Activated CD4-positive, CD25-positive, alpha-beta regulatory T cell treated with anti-CD3 and anti-CD28 coated beads, Interleukin-2, amount 50 U/mL, for 72 hours (primary cell): ENCODE measurements at places on chromosomes 4 and X.

GRCh38 chr4:80409809-80410208 is 74.3 kb downstream of the CFAP299 start:
- DNase-seq: no peak

DNA sequence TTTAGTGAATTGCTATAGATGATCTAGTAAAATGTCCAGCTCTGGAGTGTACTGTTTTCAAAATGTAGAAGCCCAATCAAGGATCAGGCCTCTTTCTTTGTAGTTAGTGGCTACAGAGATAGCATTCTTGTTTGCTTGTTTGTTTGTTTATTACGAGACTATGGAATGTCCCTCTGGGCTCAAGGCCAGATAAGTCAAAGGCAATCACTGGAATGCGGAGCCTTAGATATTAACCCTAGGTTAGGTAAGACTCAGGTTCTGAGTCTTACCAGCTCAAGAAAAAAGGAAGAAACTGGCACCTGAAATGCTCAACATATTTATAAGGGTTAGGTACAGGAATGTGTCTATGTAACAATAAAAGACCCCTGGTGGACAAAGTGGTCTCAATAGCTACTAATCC is 261.5 kb downstream of the SLC7A11 start:
- no peak for DNase-seq

DNA sequence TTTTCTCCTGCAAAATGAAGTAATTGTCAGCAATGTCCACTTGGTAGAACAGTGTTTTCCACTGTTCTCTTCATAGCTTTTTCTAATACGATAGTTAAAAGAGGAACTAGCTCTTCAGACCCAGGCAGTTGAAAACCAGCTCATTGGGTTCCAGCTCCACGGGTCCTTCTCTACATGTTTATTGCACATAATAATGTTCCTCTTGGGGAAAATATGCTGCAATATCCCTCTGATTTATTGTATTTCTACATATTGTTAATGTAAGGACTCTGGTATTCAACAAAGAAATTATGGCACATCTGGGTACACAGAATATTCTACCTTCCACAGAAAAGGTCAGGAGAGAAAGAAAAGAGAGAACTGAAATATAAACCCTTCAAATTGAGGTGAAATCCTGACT is 473.4 kb downstream of the TRIML1 start:
- no peak for DNase-seq

GRCh38 chr4:154985673-154986072 is 204.6 kb downstream of the RBM46 start:
- no peak for DNase-seq

- no peak for DNase-seq
Observed at GRCh38 chrX:110060317-110060716, 57.4 kb downstream of the TMEM164 start.

- DNase-seq: no peak
Observed at GRCh38 chrX:41184312-41184711, 99.1 kb downstream of the USP9X start.

DNA sequence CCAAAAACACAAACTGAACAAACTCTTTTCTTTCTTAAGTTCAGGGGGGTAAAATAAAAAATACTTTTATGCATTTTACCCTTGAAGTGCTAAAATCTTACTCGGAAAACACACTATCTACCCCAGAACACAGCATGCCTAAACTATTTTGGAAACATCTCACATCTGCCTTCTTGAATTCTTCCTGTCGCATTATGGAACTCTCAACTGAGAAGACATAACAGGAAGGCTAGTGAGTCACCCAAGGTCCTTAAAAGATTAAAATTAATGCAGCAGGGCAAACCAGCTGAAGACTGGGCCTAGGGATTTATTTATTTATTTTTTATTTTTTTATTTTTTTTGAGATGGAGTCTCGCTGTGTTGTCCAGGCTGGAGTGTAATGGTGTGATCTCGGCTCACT is 208.2 kb downstream of the APBB2 start:
- DNase-seq: no peak

DNA sequence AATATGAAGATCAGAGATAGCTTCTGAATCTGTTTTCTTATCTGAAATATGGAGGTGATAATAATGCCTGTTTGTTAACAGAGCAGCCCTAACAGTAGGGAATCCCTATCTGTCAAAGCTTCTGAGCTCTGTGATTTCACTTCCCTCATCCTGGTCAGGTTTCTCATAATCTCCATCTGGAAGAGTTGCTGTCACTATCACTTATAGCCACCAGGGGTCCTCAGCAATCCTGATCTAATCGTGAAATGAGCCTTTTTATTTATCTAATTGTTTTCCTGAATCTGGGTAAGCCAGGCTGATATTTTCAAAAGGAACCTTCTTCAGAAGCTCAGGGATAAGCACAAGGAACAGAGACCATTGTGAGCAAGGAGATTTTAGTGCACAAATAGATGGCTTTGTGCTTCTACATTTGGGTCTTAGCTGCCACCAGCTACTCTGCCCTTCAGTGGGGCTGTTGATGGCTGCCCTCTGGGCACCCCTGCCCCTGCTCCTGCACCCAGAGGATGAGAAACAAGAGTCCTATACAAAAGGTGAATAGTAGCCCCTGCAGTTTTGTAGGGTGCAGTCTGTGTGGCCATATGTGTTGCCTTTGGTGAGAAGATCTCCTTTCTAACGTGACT is 196.4 kb upstream of the RADX start:
- no peak for DNase-seq

DNA sequence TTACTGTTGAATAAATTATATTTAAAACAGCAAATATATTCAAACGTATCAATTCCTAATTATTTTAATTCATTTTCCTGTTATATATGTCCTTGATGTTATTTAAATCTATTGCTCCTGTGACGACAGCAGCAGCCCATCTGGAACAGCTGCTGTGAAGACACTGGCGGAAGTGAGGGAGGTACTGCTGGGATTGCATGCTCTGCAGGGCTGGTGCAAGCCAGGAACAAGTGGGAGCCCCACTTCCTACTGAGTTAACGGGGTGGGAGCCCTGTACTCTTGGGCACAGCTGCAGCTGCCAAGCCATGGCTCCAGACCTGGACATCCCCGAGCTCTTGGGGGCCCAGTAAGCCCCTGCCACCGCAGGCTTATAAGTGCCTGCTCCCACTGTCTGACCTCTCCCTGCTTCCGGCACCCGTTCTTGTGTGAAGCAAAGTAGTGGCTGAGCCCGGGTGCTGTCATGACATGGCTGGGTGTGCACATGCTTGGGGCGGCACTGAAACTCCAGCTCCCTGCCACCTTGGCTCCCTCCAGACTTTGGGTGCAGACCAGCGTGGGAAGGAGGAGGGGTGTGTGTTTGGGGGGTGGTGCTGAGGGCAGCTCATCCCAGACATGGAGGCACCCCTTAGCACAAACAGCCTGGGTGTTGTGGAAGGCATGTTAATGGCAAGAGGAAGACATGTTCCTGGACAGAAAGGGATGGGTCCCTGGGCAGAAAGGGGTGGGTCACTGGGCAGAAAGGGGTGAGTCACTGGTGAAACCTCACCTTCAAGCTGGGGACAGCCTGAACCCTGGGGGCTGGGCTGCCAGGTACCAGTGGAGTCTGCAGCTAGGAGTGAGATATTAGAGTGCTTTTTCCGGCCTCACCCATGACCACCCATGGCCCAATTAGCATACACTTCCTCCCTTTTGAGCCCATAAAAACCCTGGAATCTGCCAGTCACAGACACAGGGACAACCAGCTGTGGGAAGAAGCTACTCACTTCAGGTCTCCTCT is 1981.3 kb upstream of the IGFBP7 start:
- DNase-seq: no peak

DNA sequence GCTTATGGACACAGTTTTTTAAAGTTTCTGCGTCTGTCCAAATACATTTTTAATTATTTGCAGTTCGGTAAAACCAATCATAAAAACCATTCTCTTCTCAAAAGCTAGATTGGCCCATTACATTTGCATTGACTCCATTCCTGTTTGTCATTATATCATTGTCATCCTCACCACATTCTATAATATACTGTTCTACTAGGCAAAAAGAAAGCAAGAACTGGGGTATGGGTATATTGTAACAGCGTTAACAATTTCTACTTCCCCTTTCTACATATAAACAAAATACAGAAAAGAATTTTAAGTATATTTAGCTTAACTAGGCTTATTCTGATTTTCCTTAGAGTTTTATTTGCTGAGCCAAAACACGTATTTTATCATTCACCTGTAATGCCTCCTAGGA is 91.8 kb downstream of the RAP1GDS1 start:
- no peak for DNase-seq

GRCh38 chrX:109281483-109282275 is 200.2 kb downstream of the GUCY2F start:
- no peak for DNase-seq
